ENCODE measurements at places on chromosomes 3 and 15. TPM values are rescaled to one million over a fixed set of nuclear protein-coding genes. Genes with fewer than 3 reads are reported as not detected.
A peak's percentile ranks its signal among the peaks of the same experiment; 100 is the strongest.

- DNase-seq = no peak
Measured at GRCh38 chr3:55525436-55525835, 38.3 kb upstream of the WNT5A start.

DNA sequence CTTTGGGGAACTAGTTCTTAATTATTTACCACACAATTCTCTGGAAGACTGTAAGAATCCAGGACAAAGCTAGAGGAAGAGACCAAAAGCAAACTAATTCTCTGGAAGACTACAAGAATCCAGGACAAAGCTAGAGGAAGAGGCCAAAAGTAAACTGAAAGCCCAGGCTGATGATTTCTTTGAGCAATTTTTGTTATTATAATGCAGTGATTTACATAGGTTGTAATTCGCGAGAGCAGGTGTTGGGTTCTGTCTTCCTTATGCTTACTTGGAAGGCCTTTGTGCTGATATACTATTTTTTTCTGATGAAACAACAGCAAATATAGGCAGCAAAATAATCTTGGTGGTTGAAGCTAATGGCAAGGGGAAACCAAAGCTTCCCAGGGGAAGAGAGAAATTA lies 5.2 kb downstream of the SPTSSB start:
- DNase-seq = no peak

GRCh38 chr3:180808823-180809575 lies 103.5 kb upstream of the FXR1 start:
- DNase-seq = no peak

GRCh38 chr3:25455441-25456132 lies 27.5 kb downstream of the RARB start:
- DNase-seq = peak; percentile 62

DNA sequence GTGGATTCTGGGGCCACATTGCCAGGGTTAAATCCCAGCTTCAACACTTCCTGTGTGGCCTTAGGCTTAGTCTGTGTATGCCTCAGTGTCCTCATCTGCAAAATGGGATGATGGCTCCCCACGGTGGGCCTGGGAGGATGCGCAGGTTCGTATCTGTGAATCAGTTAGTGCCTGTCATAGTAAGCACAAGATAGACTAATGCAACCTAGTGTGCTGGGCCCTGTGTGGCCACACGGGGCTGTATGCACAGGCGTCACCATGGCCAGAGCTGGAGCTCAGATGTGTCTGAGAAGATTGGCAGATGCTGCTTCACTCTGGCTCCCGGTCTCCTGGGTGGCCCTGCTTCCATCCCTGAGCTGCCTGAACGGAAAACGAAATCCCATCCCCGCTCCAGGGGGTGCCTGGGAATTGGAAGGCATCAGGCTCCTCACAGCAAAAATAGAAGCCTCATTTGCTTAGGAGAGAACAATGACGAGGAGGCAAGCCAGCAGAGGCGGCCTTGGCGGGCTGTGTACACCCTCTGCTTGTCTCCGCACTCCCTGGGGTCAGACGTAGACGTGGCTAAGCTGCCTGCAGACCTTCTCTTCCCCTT lies 103.6 kb downstream of the APBA2 start:
- no peak for DNase-seq

GRCh38 chr15:97604677-97605076 lies 355.8 kb upstream of the ARRDC4 start:
- DNase-seq = no peak

DNA sequence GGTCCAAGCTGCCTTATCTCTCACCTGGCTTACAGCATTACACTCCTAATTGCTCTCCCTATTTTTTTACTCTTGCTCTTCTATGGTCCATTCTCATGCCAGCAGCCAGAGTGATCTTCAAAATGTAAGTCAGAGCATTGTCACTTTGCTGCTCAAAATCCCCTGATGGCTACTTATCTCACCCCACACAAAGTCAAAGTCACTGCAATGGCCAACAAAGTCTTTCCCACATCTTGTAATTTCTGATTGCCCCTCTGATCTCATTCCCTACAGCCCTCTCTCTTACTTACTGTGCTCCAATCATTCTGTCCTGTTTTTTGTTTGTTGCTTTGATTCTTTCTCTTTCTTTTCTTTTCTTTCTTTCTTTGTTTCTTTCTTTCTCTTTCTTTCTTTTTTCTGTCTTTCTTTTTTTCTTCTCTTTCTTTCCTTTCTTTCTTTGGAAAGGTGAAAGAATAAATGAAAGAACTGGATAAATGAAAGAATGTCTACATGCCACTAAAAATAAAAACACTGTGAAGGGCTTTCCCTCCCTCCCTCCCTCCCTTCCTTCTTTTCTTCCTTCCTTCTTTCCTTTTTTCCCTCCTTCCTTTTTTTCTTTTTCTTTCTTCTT lies 34.9 kb upstream of the TIPARP start:
- no peak for DNase-seq

DNA sequence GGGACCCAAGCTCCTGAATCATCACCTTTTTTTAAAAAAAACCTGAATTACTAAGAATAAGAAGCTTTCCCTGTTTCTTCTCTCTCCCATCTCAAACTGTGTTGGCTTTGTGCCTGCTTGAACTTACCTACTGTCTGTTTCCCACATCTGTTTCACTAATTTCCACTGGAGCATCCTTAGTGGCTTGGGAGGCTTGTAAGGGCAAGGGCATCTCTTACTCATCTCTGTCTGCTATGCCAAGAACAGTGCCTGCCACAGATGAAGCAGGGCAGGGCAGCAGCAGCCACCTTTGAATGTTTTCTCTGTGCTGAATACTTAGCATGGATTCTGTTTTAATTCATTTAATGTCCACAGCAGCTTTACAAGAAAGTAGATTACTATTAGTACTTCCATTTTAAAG lies 42.3 kb downstream of the SNRK start:
- no peak for DNase-seq

- peak; percentile 16 for DNase-seq
Measured at GRCh38 chr3:173529062-173529711, 131.6 kb downstream of the NLGN1 start.

Gene IQCF5
- not detected for total RNA-seq

Gene GOLGA8G
- total RNA-seq = not detected

Gene ANKRD63
- total RNA-seq = not detected

Measured in PC-9 (cell line).